Nasal cavity respiratory epithelium epithelial cell of viscerocranial mucosa (primary cell): ENCODE measurements at places on chromosomes 1 and 21. TPM values are rescaled to one million over a fixed set of nuclear protein-coding genes. Genes with fewer than 3 reads are reported as not detected.

Gene CCDC27
- total RNA-seq: not detected in 2 replicates

Gene EFNA4
- 5.5 and 8.8 TPM in 2 replicates for total RNA-seq

Gene TTLL10
- total RNA-seq: 0.28 TPM in 1 of 2 replicates, not detected in the other

Gene SERPINC1
- 0.21 TPM in 1 of 2 replicates, not detected in the other for total RNA-seq

Gene TMCC2
- 0.34 and 8.5 TPM in 2 replicates for total RNA-seq

Gene SYDE2
- total RNA-seq: 7.9 and 9.6 TPM in 2 replicates

Gene TTC34
- total RNA-seq: under 0.01 and 0.07 TPM in 2 replicates

Gene NHLH1
- 0.07 TPM in 1 of 2 replicates, not detected in the other for total RNA-seq

Gene TTC39A
- 13.3 and 19.1 TPM in 2 replicates for total RNA-seq

Gene ST6GALNAC5
- 3.0 and 10.3 TPM in 2 replicates for total RNA-seq

Gene HPCA
- total RNA-seq: not detected in 2 replicates

Gene SNX7
- total RNA-seq: 18.1 and 29.6 TPM in 2 replicates

Gene CD84
- not detected in 2 replicates for total RNA-seq

Gene CRABP2
- total RNA-seq: 22.9 and 141 TPM in 2 replicates

Gene S100PBP
- 17.4 and 46.9 TPM in 2 replicates for total RNA-seq

Gene CFHR2
- total RNA-seq: not detected in 2 replicates

Gene CD58
- total RNA-seq: 20.2 and 43.4 TPM in 2 replicates

Gene SPRR1B
- 53.0 and 86.5 TPM in 2 replicates for total RNA-seq

Gene MACF1
- total RNA-seq: 253 and 350 TPM in 2 replicates

Gene KRTAP10-12
- total RNA-seq: not detected in 2 replicates

Gene SLAMF9
- total RNA-seq: 0.14 and 6.8 TPM in 2 replicates

Gene RGS4
- 0.07 TPM in 1 of 2 replicates, not detected in the other for total RNA-seq

Gene OR6N1
- not detected in 2 replicates for total RNA-seq

Gene NGF
- 4.3 and 10.3 TPM in 2 replicates for total RNA-seq

Gene LCE2B
- total RNA-seq: not detected in 2 replicates

Gene NR1I3
- not detected in 2 replicates for total RNA-seq

Gene FAM131C
- total RNA-seq: 0.34 and 1.00 TPM in 2 replicates

Gene INAVA
- total RNA-seq: 34.2 and 77.3 TPM in 2 replicates

Gene KDF1
- 16.1 and 20.2 TPM in 2 replicates for total RNA-seq

Gene NMNAT1
- 14.7 and 18.7 TPM in 2 replicates for total RNA-seq

Gene PCNT
- 12.6 and 25.5 TPM in 2 replicates for total RNA-seq

Gene SPRR2G
- 2.1 TPM in 1 of 2 replicates, not detected in the other for total RNA-seq

Gene ITPKB
- 1.7 and 8.8 TPM in 2 replicates for total RNA-seq

Gene RRP15
- 7.2 and 17.2 TPM in 2 replicates for total RNA-seq

Gene ANKRD65
- total RNA-seq: 4.4 and 18.2 TPM in 2 replicates

Gene CELSR2
- total RNA-seq: 14.7 and 117 TPM in 2 replicates

Gene HCRTR1
- total RNA-seq: not detected in 2 replicates

Gene AQP10
- 0.14 TPM in 1 of 2 replicates, not detected in the other for total RNA-seq

Gene BMP8B
- 0.50 and 1.0 TPM in 2 replicates for total RNA-seq

Gene S100A7
- 0.64 and 2.1 TPM in 2 replicates for total RNA-seq

Gene S100A16
- 568 and 750 TPM in 2 replicates for total RNA-seq

Gene TRAF3IP3
- total RNA-seq: not detected in 2 replicates

Gene RHOC
- 234 and 266 TPM in 2 replicates for total RNA-seq

Gene DYNLT5
- total RNA-seq: not detected in 2 replicates

Gene SPRR1A
- total RNA-seq: 3.1 and 9.5 TPM in 2 replicates

Gene FCRL5
- not detected in 2 replicates for total RNA-seq

Gene NTMT2
- not detected in 2 replicates for total RNA-seq

Gene ICOSLG
- total RNA-seq: 1.0 and 3.3 TPM in 2 replicates

Gene KIAA1614
- 1.1 and 2.7 TPM in 2 replicates for total RNA-seq

Gene RPE65
- total RNA-seq: under 0.01 TPM in 1 of 2 replicates, not detected in the other

Gene RUNX3
- 0.34 and 0.50 TPM in 2 replicates for total RNA-seq

Gene MPC2
- 13.7 TPM in 2 replicates for total RNA-seq

Gene RABGGTB
- total RNA-seq: 139 and 143 TPM in 2 replicates

Gene S100A2
- 666 and 777 TPM in 2 replicates for total RNA-seq

Gene DEDD
- 30.1 and 37.2 TPM in 2 replicates for total RNA-seq

Gene RIPK4
- total RNA-seq: 28.0 and 70.5 TPM in 2 replicates

Gene SPRR3
- total RNA-seq: 67.3 and 122 TPM in 2 replicates
